ENCODE measurements at places on chromosomes 3 and 15.

- no peak for DNase-seq
These were observed 44.1 kb downstream of the CD200R1 start for GRCh38 chr3:112930771-112931170.

GRCh38 chr3:138985932-138986331, 20.1 kb downstream of the PRR23A start:
- DNase-seq: peak; percentile 33

GRCh38 chr3:12483410-12483809, 870 bp upstream of the TSEN2 start:
- DNase-seq: no peak

DNA sequence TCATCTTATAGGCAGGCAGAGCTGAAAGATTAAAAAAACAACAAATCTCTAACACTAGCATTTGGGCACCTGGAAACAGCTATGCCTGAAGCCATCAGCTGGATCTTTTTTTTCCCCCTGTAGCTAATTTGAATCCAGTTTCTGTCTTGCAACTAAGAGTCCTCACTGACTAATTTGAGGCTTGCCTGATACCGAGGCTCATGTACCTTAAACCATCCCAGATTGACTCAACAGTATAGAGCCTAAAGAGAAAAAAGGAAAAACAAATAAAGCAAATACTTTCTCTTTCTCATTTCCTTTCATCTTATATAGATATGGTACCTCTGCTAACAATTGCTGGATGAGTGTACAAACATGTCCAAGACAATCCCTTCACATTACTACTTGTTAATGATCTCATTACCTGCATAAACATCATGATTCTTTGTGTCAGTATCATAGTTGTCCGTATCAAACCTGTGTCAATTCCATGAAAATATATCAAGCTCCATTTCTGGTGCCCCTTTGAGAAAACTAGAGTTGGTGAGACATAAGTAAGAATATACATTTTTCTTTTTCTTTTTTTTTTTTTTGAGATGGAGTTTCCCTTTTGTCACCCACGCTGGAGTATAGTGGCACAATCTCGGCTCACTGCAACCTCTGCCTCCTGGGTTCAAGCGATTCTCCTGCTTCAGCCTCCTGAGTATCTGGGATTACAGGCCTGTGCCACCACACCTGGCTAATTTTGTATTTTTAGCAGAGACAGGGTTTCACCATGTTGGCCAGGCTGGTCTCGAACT, 43.1 kb downstream of the BHLHE40 start:
- no peak for DNase-seq

GRCh38 chr3:48429960-48430707, at the start of gene PLXNB1:
Gene PLXNB1, minus strand, starts transcription at chr3:48430086. Its CDS starts 5,475 bp downstream, at chr3:48424611.
- DNase-seq: no peak
